ENCODE measurements at places on chromosomes 6 and 20. TPM values are rescaled to one million over a fixed set of nuclear protein-coding genes. Genes with fewer than 3 reads are reported as not detected.

GRCh38 chr6:75495011-75495410 is 1.4 kb upstream of the FILIP1 start:
- no peaks in the 10 kb centered on the region for H3K27me3 ChIP-seq
- H3K36me3 ChIP-seq: no peaks in the 10 kb centered on the region
- no peak overlapping the region for H3K4me3 ChIP-seq
- peak overlapping the region; percentile 92 for H3K27ac ChIP-seq

DNA sequence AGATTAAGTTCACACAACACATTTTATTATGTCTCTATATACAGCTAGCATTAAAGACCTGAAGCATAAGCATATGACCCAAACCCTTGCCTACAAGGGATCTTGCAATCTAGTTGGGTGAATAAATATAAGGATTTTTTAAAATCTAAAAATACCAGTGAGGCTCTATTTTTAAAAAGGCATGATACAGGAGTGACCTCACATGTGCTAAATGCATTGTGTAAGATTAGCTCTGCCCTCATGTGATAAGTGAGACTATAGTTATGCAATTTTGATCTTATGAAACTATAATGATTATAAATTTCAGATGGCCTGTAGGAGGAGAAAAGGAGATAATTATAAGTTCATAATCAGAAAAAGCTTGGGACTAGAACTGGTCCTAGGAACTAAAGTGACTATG is 451.0 kb upstream of the MAN1A1 start:
- H3K4me1 ChIP-seq: no peaks in the 10 kb centered on the region
- H3K27me3 ChIP-seq: no peaks in the 10 kb centered on the region
- no peaks in the 10 kb centered on the region for H3K36me3 ChIP-seq
- H3K27ac ChIP-seq: no peak overlapping the region
- no peak overlapping the region for H3K4me3 ChIP-seq
- no peak for ATAC-seq

DNA sequence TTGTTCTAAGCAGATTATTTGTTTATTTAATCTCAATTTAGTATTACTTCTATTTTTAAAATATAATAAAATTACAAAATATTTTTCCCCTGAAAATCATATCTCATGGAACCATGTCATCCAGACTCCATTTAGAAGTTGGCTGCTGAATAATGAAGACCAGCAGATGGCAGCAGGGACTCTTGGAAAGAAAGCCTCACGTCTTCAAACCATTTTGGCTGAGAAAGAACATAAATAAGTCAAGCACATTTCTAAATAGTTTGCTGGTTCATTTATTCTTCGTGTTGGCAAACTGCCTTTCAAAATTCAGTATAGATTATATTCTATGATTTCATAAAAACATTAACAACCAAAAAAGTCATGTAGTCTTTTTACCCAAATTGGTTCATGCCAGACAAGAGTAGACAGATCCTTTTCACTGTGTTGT is 71.7 kb downstream of the RCAN2 start:
- no peak for ATAC-seq
- H3K4me3 ChIP-seq: no peak overlapping the region

The MCCD1 gene
- total RNA-seq: not detected

DNA sequence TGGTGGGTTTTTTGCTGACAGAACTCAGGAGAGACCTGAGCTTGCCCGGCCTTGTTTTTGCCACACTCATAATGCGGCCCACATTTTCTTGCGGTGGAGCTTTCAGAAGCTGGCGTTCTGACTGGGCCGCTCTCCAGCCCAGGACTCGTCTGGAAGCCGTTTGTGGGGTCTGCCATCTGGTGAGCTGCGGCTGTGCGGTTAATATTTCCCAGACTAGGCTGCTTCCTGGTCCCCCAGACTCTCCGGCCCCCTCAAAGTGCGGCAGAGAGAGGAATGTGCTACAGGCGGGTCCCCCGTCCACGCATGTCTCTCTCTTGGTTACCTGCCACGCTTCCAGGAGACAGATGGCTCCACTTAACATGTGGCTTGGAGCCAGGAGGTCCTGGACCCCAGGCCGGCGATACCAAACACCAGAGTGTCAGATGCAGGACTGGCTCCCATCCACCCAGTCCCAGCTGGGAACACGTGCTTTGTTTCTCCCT is 128.9 kb upstream of the PMEPA1 start:
- no peak for ATAC-seq
- no peak overlapping the region for H3K4me3 ChIP-seq
- no peak overlapping the region for H3K27ac ChIP-seq
- no peaks in the 10 kb centered on the region for H3K36me3 ChIP-seq
- no peaks in the 10 kb centered on the region for H3K4me1 ChIP-seq

The CLIC5 gene
- total RNA-seq: 4.4 TPM

DNA sequence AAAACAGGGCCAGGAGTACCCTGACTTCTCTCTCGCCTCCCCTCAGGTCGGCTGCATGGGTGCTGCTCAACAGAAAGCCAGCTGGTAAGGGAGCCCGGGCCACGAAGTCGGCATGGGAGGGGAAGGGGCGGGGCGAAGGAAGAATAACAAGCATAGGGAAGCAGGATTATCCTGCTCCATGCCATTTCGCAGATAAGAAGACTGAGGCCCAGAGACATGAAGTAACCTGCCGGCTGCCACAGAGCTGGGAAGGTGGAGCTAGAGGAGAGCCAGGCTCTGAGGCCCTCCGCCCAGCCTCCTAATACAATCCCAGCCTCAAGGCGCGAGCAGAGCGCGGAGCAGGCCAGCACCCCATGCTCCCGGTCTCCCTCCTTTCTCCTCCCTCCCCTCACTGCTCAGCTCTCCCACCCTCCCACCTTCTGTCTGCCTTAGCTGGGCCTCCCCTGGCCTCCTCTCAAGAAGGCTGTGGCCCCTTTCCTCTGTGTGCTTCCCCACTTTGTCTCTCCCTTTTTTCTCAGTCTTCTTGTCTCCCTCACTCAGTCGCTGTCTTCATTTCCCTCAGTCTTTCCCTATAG is 13.2 kb upstream of the HMGA1 start:
- peak overlapping the region; percentile 97 for H3K27ac ChIP-seq
- H3K4me3 ChIP-seq: peak overlapping the region; percentile 1
- H3K27me3 ChIP-seq: no peaks in the 10 kb centered on the region
- peak; percentile 48 for ATAC-seq
- no peaks in the 10 kb centered on the region for H3K36me3 ChIP-seq

Measured in gastroesophageal sphincter (tissue), 4 donors.